ENCODE measurements at places on chromosomes 7 and 10.

- DNase-seq, result no peak
Observed at GRCh38 chr7:50658696-50659095, 93.5 kb upstream of the DDC start.

DNA sequence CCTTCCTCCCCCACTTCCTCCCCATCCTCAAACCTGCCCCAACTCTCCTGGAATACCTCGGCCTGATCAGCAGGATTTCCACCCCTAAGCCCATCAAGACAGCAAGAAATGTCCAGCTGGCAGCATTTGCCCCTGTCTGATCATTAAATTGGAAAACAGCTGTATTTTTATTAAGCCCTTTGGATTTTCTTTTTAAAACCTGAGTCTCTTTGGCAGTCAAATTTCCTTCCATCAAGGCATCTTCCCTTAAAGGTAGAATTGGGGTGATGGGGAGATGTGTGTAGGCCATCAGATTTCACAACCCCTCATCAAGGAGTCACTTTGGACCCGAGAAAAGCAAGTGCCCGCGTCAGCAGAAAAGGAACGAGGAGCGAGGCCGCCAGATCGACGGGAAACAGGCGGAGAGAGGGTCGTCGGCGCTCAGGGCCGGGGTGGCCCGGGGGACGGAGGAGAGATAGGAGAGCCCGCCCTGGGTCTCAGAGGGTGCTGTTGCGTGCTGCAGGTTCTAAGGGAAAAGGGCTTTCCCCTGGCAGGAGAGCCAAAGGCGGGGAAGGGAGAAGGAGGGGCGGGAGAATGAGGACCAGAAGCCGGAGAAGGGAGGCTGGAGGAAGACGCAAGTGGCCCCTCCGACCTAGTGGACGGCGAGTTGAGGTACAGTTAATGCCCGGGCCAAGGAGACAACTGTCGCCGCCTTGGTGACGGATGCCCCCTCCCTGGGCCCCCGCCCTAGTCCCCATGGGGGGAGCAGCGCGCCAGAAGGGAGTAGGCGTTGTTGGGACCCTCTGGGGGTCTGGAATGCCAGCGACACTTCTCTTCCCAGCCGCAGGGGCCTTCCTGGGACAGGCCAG, 11.5 kb upstream of the GATA3 start:
- DNase-seq, result no peak

- no peak for DNase-seq
Observed at GRCh38 chr10:128377988-128378387, 251.8 kb upstream of the MKI67 start.

- DNase-seq, result no peak
Observed at GRCh38 chr10:110686047-110686446, 41.9 kb downstream of the RBM20 start.

- no peak for DNase-seq
Observed at GRCh38 chr7:148334959-148335577, 255.5 kb upstream of the C7orf33 start.

Data from activated CD8-positive, alpha-beta memory T cell treated with anti-CD3 and anti-CD28 coated beads, Interleukin-2, amount 50 U/mL, for 4 hours (primary cell).